Activated CD4-positive, alpha-beta memory T cell treated with anti-CD3 and anti-CD28 coated beads, Interleukin-2, amount 10 ng/mL, durations not matched to agents 7 days and 5 days (primary cell): ENCODE measurements at places on chromosomes 16 and 17.

DNA sequence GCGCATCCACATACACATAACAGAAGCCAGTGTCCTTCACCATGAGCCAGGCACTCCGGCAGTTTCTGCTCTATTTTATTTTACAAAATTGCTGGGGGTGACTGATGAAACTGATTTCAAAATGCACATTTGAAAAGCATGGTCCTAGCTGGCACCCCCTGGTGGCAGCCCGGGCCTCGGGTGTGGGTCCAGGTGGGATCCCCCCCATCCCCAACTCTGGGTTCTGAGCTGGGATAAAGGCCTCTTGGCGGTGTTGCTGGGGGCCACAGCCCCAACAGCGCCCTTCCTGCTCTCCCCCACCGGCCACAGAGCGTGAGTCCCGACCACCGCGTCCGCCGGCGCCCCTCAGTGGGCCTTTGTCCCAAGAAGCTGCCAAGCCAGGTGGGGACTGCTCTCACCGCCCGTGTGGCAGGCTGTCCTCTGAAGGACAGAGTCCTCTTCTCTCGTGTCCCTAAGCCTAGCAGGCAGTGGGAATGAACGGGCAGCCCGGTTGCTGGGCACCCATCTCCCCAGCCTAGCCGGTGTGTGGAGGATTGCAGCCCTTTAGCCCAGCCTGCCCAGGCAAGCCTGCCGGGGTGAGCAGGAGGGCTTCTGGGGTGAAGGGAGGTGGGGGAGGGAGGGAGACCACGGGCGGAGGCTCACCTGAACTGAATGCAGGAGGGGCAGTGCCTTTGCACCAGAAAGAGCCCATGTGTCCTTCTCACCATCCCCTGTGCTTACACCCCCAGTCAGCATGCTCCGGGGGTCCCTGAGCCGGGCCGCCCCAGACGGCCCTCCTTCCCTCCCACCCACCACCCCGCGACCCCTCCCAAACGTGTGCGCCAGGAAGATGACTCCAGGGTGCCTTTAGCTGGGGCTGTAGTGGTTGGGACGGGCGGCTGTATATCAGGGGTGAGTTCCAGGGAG, 898 bp downstream of the SNAI3 start:
- peak; percentile 66 for DNase-seq

DNA sequence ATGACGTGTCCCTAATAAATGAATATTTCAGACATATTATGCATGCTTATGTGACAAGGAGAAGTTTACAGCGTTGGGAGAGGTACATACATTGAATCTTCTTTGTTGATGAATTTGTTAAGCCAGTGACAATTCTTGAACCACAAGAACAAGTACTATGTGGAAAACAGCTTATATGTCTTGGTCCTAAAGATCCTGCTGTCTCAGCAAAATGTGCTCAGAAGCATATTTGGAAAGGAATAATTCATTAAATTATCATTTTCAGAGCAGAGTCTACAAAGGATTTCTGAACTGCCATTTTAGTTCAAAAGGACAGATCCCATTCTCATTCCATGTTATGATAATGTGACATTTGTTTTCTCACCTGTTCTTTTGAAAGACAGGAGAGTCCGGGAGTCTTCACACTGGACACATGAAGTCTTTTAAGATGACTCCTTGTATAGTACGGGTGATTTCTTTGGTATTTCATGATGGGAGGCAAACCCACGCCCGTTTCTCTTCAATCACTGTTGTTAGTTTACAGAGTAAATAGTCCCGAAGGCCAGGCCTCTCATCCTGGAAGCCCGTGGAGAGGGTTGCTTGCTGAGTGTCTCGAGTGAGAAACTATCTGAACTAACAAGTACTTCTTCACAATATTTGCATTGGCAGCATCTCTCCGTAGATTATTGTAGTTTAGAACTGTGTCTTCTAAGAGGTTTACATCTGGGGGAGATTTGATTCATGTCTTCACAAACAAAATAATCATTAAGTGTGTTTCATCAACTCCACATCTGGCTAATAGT, 26.7 kb downstream of the VPS35L start:
- no peak for DNase-seq

- DNase-seq, result no peak
Observed at GRCh38 chr16:54342966-54343365, 56.4 kb upstream of the IRX3 start.

GRCh38 chr17:42494673-42495072, 36.0 kb downstream of the ATP6V0A1 start:
- DNase-seq, result no peak

- DNase-seq, result no peak
Observed at GRCh38 chr16:30136971-30137605, 14.1 kb upstream of the MAPK3 start.

- no peak for DNase-seq
Observed at GRCh38 chr16:3876160-3876559, 4.4 kb downstream of the CREBBP start.

- no peak for DNase-seq
Observed at GRCh38 chr16:27729516-27730304, 179.8 kb downstream of the KATNIP start.

GRCh38 chr17:45384789-45385262, 47.8 kb downstream of the ARHGAP27 start:
- DNase-seq, result no peak

GRCh38 chr17:67891481-67892119, 66.3 kb downstream of the BPTF start:
- no peak for DNase-seq

- DNase-seq, result no peak
Observed at GRCh38 chr17:81903896-81904599, 2.0 kb downstream of the NPB start.

DNA sequence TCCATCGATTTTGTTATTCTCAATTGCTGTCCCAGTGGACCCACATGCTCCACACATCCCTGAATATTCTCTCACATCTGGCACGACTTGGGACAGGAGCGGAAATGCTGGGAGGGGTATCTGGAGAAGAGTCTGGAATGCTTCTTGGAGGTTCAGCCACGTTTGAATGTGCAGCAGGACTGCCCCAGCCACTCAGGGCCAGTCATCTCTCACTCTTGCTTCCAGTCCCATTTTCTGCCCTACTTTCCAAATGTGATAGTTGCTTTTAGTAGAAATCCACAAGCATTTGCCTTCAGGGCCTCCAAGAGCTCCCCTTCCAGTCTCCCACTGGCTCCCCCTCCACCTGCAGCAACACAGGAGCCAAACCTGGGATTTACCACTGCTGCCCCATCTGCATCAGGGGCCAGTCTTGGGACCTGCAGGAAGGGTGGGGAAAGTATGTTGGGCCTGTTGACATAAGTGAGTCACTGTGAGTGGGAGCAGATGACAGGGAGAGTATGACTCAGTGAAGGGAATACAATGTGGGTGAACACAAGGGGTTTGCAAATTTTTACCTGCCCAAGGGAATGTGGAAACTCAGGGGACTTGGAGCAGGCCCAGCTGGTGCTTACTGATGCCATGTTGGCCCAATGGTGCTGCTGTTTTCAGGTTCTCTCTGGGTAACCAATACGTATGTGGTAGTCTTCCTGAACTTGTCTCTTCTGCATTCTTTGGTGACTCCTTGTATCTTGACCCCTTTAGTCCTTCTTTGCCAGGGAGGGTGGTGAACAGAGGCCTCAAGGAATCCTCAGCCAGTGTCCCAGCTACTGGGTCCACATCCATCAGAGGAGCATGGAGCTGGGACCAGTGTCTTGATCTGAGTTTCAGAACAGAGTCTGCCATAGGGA, 78.8 kb upstream of the CRHR1 start:
- DNase-seq, result no peak

DNA sequence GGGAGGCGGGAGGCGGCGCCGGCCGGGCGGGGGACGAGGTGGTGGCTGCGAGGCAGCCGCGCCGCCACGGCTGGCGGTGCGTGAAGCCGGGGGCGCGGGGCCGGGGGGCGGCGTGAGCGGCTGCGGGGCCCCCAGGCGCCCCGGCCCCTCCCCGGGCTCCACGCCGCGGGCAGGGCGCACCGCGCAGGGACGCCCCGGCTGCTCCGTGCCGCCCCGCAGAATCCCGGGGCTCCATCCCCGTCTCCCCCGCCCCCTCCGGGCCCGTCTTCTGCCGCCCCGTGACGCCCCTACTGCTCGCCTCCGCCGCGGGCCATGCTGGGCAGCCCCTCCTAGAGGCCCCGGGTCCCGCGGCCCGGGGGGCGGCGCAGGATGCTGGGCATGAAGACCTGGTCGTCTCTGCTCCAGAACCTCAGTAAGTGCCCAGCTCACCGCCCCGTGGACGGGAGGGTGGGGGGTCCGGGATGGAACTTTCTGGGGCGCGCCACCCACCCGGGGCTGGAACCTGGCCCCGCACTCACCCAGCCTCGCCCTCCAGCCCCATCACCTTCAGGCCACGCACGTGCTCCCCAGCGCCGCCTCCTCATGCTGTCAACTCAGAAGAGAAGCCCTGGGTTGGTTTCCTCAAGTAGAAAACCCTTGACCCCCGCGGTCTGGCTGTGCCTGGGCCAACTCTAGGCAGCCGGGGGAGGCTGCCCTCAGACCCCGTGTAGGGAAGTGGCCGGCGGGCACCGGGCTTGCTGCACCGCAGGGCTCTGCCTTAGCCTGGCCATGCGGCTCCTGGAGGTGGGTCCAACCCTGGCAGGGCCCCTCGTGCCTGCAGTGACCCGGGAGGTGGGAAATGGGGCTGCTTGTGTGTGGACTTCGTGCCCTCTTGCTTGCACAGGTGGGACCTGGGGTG, 150.2 kb upstream of the GSE1 start:
- no peak for DNase-seq

- DNase-seq, result peak; percentile 86
Observed at GRCh38 chr17:75872434-75873351, 5.7 kb downstream of the TRIM47 start.

DNA sequence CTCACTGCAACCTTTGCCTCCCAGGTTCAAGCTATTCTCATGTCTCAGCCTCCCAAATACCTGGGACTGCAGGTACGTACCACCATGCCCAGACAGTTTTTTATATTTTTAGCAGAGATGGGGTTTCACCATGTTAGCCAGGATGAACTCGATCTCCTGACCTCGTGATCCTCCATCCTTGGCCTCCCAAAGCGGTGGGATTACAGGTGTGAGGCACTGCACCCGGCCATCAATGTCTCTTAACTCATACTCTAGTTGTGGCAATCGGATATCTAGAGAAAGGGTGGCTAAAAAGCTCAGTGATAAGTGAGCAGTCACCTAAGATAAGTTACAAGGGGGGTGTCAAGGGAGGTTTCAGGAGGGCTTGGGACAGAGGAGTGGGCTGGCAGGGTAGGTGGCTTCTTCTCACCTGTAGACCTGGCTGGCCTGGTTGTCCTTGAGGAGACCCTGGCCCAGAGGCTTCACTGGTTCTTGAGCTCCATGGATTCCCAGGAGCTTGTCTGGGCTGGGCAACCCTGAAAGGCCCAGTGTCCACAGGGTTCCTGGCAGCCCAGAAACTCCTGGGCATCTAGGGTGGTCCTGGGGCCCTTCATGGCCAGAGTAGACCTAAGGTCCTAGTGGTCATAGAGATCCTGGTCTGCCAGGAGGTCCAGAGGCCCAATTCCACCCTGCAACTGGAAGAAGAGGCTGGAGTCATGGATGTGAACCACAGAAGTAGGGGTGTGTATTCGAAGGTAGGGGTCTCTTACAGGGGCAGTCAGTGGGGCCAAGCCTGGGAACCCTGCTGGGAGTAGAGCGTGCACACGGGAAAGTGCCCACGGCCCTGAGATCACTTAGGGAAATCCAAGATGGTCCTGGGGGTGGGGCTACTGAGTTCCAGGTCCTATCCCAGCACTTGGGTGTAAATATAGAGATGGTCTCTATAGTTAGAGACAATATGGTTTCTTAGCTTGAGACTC, 12.7 kb upstream of the IGFBP4 start:
- DNase-seq, result no peak

DNA sequence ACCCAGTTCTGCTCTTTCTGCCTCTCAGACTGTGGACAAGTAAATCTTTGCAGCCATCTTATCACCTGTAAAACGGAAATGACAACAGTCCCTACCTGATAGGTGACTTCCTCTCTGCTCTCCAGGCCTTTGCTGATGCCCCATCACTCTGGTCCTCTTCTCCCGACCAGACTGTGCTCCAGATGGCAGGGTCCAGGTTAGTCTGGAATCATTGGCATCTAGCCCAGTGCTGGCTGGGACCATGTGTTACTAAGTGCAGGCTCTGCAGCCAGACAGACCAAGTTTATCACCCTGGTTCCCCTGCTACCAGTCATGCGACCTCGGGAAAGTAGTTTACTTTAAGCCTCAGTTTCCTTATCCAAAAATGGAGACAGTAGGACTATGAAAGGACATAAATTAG, 1.8 kb upstream of the NUBP1 start:
- DNase-seq, result no peak

DNA sequence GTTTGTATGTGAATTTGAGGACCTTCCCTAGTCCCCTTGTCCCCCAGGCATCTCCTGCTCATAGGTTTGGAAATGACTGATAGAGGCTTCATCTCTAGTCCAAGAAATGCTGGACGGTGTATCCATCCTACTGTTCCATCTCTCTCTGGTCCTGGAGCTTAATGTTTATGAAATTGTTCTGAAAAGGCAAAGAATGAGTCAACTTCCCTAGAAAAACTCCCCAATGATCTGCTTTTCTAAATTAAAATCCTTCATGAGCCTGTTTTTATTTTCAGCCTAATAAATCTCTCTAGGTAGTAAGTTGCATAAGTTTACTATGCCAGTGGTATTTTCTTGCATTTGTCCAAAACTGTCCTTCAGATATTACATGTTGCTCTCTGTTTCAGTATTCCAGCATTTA, 2.1 kb upstream of the IGSF6 start:
- no peak for DNase-seq

DNA sequence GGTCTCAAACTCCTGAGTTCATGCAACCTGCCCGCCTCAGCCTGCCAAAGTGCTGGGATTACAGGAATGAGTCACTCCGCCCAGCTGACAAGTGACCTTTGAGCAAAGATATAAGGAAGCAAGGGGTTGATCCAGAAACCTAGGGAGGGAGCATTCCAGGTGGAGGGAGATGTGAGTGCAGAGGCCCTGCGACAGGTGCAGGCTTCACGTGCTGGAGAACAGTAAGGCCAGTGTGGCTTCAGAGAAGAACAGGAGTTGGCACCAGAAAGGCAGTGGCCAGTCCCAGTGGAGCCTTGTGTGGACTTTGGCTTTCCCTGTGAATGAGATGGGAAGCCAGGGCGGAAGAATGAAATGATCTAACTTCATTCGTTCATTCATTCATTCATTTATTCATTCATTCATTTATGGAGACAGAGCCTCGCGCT, 73.6 kb upstream of the HAS3 start:
- no peak for DNase-seq

- DNase-seq, result no peak
Observed at GRCh38 chr17:43860077-43860725, 13.2 kb downstream of the CD300LG start.

GRCh38 chr17:34312080-34312479, 7.2 kb upstream of the CCL8 start:
- no peak for DNase-seq

DNA sequence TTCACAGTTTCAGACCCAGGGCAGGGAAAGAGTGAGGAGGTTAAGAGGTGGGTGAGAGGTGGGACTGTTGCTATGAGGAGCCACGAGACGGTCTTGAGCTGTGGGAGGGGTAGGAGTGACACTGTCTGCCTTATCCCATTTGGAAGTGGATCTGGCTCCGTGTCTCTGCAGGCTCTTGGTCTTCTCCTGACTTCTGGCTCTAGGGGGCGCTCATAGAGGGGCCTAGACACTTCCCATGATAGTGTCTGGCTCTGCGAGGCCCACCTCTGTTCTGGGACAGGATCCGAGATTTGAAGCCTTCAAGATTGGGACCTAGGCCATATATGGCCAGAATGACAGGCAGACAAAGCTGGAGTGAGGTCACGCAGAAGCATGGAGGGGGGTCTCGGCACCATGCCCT, 204.5 kb downstream of the GSG1L start:
- DNase-seq, result no peak

- peak; percentile 61 for DNase-seq
Observed at GRCh38 chr16:17364319-17365210, 106.2 kb downstream of the XYLT1 start.
